ENCODE measurements at places on chromosomes 3 and 15.

DNA sequence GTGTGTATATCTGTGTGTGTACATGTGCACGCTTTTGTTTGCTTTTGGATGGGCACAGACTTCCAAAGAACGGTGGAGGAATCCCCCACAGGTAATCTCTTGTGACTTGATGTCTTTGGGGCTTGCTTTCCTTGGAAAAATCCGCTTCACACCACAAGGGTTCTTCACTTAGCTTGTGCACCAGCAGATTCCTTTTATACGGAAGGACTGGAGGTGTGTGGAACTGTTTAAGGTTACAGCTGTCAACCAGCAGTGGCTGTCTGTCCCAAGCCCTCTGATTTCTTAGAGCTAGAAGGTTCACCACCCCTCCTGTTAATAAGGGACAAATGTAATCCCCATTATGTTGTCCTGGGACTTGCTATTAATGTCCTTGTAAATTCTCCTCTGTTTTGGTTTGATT, 193.5 kb downstream of the ITPR1 start:
- DNase-seq = no peak

- no peak for DNase-seq
These were observed 66.6 kb upstream of the TGFBR2 start for GRCh38 chr3:30539772-30540171.

DNA sequence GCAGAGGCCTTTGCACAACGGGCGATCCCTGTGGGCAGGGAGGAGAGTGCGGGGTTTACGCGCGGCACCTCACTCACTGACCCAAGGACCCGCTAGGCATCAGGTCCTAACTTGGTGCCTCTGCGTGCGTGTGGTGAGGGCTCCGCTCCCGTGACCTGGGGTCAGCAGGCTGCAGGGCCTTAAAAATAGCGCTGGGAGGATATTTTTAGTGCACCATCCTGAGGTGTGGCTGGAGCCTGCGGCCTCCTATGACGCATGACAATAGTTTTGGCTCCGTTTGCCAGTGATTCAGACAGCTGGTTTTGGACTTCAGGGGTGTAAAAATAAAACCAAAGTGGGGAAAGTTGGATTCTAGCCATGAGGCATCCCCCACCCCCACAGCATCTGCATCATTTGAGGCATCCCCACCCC, 139.0 kb downstream of the FAM43A start:
- no peak for DNase-seq

GRCh38 chr3:67357610-67358458, 296.6 kb downstream of the SUCLG2 start:
- DNase-seq = no peak

DNA sequence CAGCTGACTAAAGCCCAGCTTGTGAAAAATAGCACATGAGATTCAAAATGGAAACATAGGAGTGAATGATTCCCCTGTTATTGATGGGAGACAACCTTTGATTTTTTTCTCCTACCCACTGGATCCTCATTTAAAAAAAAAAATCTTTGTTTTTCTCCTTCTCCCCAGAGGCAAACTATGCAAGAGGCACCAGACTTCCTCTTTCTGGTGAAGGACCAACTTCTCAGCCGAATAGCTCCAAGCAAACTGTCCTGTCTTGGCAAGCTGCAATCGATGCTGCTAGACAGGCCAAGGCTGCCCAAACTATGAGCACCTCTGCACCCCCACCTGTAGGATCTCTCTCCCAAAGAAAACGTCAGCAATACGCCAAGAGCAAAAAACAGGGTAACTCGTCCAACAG, 2.6 kb downstream of the CACNA1D start:
- no peak for DNase-seq

GRCh38 chr3:150132101-150132749, 161.5 kb upstream of the PFN2 start:
- DNase-seq = no peak

DNA sequence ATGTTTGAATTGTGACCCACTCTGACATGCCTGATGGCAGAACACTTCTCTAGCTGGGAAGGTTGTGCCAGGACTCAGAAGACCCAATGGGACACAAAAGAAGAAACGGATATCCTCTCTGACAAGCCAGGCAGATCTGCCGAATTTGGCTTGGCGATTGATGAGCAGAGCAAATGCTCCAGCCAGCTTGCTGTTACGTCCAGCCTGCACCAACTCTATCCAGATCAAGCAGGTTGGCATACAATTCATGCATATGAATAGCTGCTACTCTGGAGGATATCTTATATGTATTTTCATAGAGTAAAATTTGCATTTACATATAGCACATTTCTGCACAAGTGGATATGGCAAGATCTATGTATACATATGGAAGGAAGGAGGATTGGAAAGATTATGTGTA, 102.8 kb downstream of the PEX5L start:
- DNase-seq = no peak

DNA sequence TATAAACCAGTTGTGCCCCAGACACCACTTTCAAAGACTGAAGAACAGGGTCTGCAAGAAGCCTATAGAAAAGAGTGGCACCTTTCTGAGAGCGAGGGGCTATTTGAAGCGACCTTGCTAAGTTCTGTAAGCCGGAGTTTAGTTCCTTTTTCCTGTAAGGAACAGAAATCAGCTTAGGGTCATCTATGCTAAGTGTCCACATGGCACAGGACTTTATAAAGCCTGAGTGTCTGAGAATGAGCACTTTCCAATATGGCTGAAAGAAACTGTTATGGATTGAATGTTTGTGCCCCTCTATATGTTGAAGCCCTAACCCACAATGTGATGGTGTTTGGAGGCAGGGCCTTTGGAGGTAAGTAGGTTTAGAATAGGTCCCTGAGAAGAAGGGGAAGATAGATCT, 4.0 kb upstream of the A4GNT start:
- DNase-seq = no peak

DNA sequence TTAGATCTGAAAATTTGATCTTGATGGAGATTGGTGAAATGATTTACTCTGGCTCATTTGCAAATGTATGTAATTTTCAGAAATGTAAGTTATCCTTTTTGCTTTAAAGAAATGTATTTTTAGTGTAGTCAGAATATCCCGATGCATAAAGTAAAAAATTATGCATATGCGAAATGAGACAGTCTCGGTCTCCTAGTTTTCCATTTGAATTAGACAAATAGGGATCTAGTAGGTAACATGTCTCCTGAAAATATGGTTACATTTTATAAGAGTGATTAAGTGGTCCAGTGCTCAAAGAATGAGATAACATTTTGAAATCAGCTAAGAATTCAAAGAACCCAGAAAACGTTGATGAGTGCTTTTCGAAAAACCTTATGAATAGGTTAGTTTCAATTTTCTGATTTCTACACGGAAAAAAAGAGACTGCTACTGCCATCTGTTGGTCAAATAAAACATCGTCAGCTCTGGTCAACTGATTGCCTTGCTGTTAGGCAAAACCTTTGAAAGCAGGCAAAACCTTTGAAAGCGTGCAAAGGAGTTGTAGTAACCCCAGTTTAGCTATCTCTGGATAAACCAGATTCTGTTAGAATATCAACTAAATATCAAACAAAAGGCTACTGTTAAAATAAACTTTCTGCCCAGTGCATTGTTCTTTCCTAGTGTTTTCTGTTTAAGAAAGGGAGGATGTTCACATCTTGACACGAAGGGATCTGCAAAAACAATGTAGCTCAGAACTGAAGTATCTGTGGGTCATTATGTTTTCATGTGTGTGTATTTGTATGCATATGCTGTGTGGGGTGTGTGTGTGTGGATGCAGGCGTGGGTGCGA, 59.3 kb upstream of the CHMP2B start:
- DNase-seq = no peak

- no peak for DNase-seq
These were observed 15.7 kb upstream of the RPS27L start for GRCh38 chr15:63172851-63173451.
